Kasumi-1 (cell line): ENCODE measurements at places on chromosomes 11 and 22.

DNA sequence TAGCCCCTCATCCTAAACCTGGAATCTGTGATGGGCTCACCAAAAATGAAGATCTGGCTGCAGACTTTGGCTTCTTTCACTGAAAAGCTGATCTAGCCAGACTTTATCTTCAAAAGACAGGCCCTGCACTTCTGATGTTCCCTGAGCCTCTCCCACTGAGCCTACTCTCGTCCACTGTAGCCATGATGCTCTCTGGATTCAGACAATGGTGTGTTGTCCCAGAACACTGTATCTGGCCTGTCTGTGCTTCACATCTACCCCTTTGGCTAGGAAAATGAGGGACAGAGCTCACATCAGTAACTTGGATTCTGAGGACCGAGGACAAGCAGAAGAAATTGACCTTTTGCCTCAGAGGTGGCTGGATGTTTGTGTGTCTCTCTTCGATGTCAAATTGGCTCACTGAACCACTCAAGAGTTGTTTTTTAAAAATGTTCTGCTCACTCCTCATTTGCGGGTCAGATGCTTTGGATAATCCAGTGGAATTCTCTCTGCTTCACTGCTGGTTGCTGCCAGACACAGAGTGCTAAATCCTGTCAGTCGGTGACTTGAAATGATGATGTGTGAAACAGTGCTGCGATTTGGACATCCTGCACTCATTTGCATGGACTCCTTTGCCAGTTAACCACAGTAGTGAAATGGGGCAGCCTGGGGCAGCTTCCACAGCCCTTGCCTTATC, 67.5 kb downstream of the ARFGAP2 start:
- no peak for DNase-seq

DNA sequence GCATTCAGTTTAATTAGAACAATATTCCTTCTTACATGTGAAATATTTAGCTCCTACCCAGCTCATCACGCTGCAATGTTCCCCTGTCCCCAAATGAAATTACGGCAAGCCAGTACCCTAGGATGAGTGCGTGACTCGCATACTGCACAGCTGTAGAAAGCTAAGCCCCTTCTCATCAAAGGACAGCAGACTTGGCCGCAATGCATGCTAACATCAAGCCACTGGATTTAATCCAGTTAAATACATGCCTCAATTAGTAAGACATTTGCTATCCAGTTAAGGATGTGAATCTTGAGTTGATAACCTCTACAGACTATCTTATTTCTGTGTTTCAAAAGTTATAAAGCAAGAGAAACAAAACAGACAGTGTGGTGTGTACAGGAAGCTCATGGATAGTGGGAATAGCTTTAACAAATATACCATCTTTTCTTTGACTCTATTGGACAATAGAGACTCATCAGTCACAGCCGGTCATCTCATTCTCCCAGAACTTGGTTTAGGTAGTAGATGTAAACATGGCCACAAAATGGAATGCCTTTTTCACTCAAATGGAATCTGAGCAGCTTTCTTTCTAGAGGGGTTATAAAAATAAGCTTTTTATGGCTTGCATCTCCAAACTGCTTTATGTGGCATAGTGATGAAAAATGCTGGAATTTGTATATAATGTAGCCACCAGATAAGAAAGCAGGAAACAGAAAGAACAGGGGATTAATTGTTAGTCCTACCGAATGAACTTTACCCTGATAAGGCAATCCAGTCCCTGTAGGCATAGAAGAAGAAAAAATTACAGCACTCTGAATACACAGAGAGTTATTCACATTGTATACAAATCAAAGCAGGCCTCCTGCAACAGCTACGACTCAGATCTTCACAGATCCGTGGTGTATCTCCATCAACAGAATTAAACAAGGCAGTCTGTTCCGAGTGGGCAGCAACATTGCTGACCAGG, 224.1 kb downstream of the CADM1 start:
- DNase-seq: no peak

GRCh38 chr22:27720860-27721259, 80.7 kb downstream of the MN1 start:
- no peak for DNase-seq

GRCh38 chr11:34332524-34332923, 25.3 kb downstream of the ABTB2 start:
- DNase-seq: no peak

- no peak for DNase-seq
Measured at GRCh38 chr11:86508604-86509587, 134.2 kb downstream of the CCDC81 start.

- DNase-seq: no peak
Measured at GRCh38 chr11:94800414-94800813, 32.3 kb downstream of the AMOTL1 start.

- no peak for DNase-seq
Measured at GRCh38 chr22:45087802-45088201, 75.9 kb upstream of the NUP50 start.
